ENCODE measurements at places on chromosomes 13 and 19.

- DNase-seq, result peak; percentile 77
Observed at GRCh38 chr19:289651-290371, 1.4 kb downstream of the PLPP2 start.

GRCh38 chr13:58235454-58235853, 603.9 kb downstream of the PCDH17 start:
- no peak for DNase-seq

DNA sequence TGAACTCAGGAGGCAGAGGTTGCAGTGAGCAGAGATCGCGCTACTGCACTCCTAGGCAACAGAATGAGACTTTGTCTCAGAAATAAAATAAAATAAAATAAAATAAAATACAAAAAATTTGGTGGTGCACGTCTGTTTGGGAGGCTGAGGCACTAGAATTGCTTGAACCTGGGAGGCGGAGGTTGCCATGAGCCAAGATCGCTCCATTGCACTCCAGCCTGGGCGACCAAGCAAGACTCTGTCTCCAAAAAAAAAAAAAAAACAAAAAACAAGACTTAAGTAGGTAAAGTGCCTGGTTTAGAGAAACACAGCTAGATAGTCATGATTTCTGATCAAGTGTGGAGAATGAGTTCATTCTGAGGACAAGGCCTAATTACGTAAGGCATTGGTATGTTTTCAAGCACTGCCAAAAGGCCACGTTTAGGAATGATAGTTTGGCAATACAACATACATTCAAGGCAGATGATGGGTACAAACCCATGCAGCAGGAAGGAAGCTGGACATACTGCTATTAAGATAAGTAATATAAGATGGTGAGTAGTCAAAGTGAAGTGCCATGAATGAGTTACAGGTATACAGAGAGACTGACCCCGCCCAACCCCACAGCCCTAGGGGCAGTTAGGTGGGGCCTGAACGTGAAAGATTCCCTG, 4.8 kb upstream of the UCHL3 start:
- DNase-seq, result no peak

- DNase-seq, result peak; percentile 79
Observed at GRCh38 chr19:40614622-40615411, 13.6 kb downstream of the LTBP4 start.

DNA sequence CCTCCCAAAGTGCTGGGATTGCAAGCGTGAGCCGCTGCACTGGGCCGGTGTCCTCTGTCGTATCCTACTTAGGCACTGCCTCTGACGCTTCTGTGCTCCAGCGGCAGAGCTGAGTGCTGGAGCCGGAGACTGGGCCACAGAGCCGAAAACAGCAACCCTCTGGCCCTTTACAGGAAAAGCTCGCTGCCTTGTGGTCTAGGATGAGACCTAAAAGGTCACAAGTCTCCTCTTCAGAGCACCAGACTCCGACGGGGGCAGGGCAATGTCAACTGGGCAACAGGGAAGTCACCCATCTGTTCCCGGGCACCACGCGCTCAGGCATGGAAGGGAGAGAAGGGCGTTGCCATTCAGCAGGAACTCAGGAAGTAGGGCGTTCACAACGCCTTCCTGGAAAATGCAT, 91.7 kb downstream of the GADD45B start:
- DNase-seq, result no peak

DNA sequence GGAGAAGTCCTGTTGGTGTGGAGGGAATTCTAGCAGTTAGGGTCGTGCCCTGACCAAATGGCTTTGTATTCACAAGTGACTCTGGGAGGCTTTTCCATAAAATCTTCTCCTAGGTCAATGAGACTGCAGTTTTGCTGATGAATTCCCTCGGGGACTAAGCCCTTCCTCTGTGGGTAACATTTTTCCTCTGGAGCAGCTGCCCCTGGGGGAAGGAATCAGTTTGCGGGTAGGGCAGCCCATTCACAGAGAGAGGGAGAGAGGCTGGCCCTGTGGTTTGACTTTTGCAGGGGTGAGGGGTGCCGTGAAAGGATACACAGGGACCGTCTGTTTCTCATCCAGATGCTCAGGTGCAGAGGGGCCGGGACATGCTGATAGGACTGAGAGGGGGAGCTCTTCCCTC, 67.3 kb downstream of the ERICH6B start:
- DNase-seq, result peak; percentile 25

GRCh38 chr13:38990693-38991092, at the start of gene STOML3:
Gene STOML3, minus strand, starts transcription at chr13:38990831. Its CDS starts 110 bp downstream, at chr13:38990721.
- no peak for DNase-seq

DNA sequence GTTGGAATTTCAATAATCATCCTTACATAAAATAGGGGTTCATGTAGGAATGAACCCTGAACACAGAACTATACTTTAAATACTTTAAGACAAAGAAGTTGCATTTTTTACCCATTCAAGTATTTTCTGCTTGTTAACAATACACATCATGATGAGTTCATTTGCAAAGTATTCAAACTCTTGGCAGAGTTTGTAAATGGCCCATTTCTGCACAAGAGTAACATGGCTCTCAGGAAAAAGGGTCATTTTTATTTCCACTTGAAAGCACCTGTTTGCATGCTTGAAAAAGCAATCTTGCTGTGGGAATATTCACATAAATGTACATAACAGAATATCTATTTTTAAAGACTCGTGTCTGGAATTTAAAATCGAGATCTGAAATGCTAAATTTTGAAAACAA, 18.1 kb downstream of the ESD start:
- DNase-seq, result no peak

DNA sequence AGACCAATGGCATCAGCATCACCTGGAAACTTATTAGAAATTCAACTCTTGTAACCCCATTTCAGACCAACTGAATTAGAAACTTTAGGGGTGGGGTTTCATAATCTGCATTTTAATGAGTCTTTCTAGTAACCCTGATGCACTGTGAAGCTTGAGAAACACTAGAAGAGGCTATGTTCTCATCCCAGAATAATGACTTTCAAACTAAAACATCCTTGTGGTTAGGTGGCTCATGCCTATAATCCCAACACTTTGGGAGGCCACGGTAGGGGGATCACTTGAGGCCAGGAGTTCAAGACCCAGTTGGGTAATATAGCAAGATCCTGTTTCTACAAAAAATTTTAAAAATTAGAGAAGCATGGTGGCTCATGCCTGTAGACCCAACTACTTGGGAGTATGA, 402.4 kb downstream of the DLEU7 start:
- DNase-seq, result no peak

GRCh38 chr13:32340914-32341313, 25.6 kb downstream of the BRCA2 start:
- no peak for DNase-seq

DNA sequence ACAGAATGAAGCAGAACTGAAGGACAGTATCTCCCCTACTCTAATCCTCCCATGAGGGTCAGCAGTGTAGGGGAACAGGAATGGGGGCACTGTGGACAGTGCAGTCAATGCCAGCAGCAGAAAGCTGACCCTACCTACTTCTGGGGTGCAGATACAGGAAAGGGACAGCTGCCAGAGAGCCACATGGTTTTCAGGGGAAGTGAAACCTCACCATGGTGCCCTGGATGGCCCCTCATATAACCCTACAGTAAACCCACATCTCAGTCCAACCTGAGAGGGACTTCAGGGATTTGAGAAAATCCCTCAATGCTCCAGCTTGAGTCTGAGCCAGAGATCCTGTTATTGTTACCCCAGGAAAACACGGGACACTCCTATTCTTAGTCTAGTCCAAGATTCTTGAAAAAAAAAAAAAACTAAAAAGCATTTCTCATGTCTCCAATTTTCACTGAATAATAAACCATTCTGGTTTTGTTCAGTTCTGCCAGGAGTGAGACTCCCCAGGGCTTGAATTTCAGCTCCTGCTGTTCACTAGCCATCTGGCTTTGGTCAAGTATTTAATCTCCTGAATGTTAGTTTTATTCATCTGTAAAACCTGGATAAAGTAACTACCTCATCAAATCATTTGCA, 511.6 kb upstream of the ARGLU1 start:
- DNase-seq, result no peak

DNA sequence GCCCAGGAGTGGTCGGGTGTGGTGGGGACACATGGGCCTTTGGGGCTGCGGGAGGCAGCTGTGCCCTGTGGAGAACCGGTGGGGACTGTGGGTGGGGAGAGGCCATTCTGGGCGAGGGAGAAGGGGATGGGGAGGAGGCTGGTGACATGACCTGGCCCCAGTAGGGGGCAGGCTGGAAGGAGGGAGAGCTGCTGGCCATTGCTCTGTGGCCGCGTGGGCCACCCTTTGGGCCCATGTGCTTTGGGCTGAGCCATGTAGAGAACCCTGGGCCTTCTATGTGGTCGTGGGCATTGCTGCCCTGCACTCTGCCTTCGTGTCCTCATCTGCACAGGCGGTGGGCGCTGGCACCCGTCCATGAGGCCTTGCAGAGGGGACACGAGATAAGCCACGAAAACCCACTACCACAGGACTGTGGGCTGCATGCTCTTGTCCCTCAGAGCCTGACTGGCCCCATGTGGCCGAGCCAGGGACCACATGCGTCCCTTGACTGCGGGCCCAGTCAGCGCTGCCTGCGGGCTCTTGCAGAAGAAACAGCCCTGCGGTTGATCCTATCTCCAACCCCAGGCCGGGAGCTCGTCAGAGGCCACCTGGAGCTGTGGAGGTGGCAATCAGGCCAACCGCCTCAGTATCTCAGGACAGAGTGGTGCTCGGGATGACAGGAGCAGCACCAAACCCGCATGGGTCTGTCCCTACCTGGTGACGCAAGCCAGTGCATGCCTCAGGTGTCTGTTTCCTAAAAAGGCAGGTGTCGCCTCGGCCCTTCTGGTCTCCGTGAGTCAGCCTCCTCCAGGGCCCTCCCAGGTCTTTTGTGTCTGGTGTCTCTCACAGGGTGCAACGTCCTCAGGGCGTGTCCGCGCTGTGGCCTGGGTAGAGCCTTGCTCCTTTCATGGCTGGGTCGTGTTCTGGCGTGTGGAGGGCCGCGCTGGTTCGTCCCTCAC, 14.3 kb downstream of the FZR1 start:
- no peak for DNase-seq

GRCh38 chr13:80618781-80619180, 277.9 kb upstream of the SPRY2 start:
- DNase-seq, result no peak

- DNase-seq, result no peak
Observed at GRCh38 chr13:67353941-67354340, 123.8 kb upstream of the PCDH9 start.

DNA sequence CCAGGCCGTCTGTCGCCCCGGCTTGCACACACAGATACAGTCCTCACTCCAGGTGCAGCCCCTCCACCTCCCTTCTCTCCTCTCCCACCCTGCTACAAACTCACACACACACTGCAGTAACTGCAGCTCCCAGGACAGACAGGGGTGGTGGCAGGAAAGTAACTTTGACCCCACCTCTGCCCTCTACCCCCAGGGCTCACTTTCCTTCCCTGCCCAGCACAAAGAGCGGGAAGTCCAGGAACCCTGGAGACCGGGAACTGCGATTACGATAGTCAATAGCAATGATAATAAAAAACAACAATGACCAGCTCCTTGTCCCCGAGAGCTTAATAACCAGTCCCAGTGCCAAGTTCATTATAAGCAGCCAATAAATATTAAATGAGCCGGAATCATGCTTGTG, at the start of gene CEACAM20:
CEACAM20 (minus strand) TSS at position 140 of the 400 bp plus-strand sequence. CDS start 166 bp downstream, outside the sequence.
- DNase-seq, result no peak

GRCh38 chr19:38433268-38433733, at the start of gene RYR1:
Gene RYR1, plus strand, starts transcription at chr19:38433691. Its CDS starts 139 bp downstream, at chr19:38433830.
- no peak for DNase-seq

DNA sequence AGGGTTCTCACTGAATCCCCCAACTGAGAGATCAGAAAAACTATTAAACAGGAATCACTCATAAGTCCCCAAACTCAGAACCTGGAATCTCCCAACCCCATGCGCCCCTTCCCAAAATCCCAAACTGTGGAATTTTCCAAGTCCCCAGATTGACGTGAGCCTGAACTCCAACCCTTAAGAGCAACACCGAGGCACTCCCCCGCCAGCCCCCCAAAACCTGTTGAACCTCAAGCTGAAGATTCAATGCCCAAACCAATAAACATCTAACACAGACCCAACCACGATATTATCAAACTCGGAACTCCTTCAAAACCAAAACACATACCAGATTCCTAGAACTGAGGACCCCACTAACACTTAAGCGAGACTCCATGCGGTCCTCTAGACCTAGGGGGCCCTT, 599 bp downstream of the IZUMO1 start:
- DNase-seq, result no peak

- DNase-seq, result no peak
Observed at GRCh38 chr13:34647379-34648150, 294.5 kb upstream of the NBEA start.

GRCh38 chr13:113882716-113883115, 18.8 kb upstream of the GAS6 start:
- DNase-seq, result no peak

- no peak for DNase-seq
Observed at GRCh38 chr13:35808846-35809245, 322.3 kb downstream of the DCLK1 start.

- no peak for DNase-seq
Observed at GRCh38 chr13:97321616-97322321, 99.6 kb downstream of the MBNL2 start.

DNA sequence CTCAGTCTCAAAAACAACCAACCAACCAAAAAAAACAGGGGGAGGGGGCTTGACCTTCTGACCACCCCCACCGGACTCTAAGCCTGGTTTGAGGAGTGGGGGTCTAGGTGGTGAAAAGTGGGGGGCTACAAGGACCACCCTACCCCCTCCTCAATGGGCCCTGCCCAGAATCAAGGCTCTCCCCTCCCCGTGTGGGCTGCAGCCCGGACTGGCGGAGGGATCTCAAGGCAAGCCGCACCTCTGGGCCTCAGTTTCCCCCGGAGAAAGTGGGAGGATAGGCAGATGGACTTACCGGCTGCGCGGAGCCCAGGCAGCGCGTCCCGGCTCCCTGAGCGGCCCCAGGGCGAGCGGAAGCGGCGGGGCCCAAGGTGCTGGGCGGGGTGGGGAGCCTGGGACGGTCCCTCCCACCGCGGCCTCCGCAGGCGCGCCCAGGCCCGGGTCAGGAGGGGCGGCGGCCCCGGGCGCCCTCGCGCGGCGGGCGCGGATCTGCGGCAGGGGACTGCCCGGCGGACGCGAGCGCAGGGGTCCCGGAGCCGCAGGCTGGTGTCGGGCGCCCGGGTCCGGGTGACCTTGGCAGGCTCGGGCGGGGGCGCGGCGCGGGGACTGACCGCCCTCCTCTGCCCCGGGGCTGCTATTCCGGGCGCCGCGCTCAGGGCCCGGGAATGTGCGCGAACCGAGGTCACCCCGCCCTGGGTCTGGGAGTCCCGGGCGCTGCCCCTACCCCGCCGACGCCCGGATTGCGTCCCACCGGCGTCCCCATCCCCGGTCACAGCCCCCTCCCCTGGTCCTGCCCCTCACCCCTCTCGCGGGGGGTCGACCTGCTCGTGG, at the start of gene ADAMTSL5:
ADAMTSL5 (minus strand) TSS at position 349 of the 828 bp plus-strand sequence. CDS start 2,076 bp downstream, outside the sequence.
- DNase-seq, result no peak

- peak; percentile 71 for DNase-seq
Observed at GRCh38 chr19:55451163-55451964, 8.3 kb upstream of the SHISA7 start.

- peak; percentile 94 for DNase-seq
Observed at GRCh38 chr19:45076029-45076850, at the start of gene ZNF296. Gene ZNF296, minus strand, starts transcription at chr19:45076478. Its CDS starts 105 bp downstream, at chr19:45076373.

- no peak for DNase-seq
Observed at GRCh38 chr13:73215823-73216222, 157.0 kb downstream of the KLF5 start.

GRCh38 chr13:98273067-98273823, 96.2 kb upstream of the RNF113B start:
- DNase-seq, result no peak

Data from NCI-H526 (cell line).